ENCODE measurements at places on chromosomes 2 and 18.

DNA sequence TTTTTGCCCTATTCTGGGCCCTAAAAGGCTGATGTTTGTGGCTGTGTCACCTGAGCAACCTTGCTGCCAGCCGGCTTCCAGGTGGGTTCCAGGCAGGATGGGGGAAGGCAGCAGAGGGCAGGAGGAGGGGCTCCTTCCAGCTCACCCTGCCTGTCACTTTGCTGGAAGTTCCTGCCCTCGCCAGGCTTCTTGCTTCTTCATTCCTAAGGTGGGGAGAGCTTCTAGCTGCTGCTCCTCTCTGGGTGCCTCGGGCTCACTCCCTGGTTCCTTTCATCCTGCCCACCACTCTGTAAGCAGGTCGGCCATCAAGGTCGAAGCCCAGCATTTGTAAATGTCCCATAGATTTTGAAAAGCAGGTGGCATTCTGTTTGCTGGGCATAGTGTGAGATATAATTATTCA, 249.4 kb upstream of the HS6ST1 start:
- DNase-seq = no peak

GRCh38 chr2:9831670-9832069, 11.6 kb upstream of the TAF1B start:
- no peak for DNase-seq

DNA sequence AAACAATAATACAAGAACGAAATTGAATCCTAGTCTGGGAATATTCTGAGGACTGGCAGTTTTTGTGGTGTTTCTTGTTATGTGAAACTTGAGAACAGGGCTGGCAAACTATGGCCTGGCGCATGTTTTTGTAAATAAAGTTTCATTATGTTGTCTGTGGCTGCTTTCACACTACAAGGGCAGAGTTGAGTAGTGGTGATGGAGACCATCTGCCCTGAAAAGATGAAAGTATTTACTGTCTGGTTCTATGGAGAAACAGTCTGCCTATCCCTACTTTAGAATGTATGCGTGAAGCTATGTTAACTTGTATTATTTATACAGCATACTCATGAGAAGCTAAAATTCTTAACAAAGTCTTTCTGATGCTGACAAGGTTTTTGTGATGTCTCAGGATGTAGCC, 351.9 kb downstream of the LRRTM1 start:
- DNase-seq = no peak

GRCh38 chr18:24246143-24246542, 107.3 kb downstream of the CABYR start:
- no peak for DNase-seq

DNA sequence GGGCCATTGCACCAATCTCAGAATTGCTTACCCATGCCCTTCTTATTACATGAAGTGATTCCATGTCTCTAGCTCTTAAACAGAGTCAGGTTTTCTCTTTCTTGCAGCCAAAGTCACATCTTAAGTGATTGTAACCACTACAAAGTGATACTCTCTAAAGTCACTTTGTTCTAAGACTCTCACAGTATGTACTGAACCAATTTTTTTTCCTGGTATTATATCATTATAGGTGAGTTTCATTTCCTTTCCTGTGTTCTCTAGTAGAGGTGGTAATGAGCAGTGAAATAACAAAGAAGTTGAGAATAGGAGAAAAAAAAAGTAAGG, 66.3 kb upstream of the DARS1 start:
- no peak for DNase-seq

DNA sequence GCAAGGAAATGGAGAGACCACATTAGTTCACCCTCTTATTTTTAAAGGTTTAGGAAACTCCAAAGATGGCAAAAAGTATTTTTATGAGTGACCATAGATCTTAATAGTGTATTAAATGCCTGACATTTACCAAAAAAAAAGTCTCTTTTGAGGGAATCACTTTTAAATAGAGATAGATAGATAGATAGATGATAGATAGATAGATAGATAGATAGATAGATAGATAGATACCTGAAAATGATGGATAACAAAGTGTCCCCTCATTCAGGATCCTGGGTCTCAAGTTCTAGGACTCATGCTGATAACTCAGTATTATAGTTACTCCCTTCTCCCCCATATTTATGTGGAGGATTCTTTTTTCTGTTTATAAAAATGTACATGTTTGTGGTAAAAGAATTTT, 52.8 kb downstream of the FARP2 start:
- DNase-seq = no peak

DNA sequence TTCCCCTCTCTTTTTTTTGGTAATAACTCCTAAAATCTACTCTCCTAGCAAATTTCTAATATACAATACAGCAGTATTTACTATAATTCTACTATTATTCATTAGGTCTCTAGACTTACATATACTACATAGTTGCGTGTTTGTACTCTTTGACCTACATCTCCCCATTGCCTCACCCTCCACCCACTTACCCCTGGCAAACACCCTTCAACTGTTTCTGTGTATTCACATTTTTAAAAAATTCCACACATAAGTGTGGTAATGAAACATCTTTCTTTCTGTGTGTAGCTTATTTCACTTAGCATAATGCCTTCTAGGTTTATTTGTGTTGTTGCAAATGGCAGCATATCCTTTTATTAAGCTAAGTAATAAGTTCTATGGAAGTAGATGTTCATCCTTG, 336.0 kb downstream of the CCDC85A start:
- no peak for DNase-seq

- DNase-seq = peak; percentile 37
Observed at GRCh38 chr18:63162271-63163014, 157.1 kb downstream of the BCL2 start.

DNA sequence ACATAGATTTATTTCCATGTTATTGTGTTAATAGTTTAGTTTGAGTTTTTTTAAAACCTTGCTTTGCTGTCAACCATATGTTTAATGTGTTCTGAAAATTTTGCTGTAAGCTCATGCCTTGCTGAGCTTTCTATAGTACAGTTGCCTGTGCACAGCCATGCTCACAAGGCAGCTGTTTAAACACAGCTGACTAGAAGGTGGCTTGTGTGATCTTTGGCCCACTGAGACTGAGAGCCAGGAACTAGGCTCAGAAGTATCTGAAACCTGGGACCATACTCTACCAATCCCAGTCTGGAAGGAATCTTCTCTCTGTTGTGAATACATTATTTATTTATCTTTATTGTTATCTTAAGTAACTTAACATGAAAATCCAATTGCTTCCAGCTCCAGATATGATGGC, 350.5 kb downstream of the KIAA1328 start:
- no peak for DNase-seq

GRCh38 chr2:223467196-223467595, 135.0 kb downstream of the SCG2 start:
- no peak for DNase-seq

DNA sequence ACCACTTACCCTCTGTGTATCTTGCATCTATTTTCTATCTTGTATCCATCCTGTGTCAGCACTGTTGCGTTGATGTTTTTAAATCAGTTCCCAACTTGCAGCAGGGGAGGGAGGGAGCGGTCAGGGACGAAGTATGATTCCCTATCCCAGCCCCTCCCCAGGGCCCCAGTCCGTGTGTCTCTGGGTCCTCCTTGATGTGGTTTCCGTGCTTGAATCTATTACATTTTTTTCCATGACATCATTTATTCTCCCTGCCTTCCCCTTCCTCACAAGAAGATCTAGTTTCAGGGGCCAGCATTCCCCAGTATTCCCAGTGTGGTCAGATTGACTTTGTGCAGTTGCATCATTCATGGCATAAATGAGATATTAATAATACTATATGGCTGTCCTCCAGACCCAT, 479.3 kb downstream of the PTPRM start:
- no peak for DNase-seq

DNA sequence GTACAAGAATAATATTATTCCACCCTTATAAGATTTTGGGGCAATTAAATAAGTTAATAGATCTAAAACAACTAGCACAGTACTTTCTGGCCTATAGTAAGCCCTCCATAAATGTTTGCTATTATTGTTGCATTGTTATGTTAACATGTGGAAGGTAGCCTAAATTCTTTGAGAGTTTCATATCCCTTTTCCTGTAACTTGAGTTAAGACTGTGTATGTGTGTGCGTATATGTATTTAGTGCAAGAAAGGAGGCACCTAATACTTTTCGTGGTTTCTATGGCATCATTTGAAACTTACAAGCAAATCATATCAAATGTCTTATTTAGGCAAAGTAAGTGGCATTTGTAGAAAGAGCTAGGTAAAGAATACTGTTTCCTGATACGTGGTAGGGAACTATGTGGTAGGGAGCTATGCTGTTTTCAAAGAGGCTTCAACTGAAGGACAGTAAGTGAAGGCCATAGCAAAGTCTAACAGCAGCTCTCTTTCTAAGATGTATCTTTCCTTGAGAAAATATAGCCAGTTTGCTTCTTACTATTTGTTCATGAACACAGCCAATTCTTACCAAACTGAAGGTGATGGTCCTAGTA, 36.8 kb upstream of the C2orf74 start:
- no peak for DNase-seq

GRCh38 chr18:51623653-51624052, 426.2 kb upstream of the MEX3C start:
- DNase-seq = no peak

- DNase-seq = peak; percentile 63
Observed at GRCh38 chr2:1140389-1141003, 189.8 kb downstream of the SNTG2 start.

DNA sequence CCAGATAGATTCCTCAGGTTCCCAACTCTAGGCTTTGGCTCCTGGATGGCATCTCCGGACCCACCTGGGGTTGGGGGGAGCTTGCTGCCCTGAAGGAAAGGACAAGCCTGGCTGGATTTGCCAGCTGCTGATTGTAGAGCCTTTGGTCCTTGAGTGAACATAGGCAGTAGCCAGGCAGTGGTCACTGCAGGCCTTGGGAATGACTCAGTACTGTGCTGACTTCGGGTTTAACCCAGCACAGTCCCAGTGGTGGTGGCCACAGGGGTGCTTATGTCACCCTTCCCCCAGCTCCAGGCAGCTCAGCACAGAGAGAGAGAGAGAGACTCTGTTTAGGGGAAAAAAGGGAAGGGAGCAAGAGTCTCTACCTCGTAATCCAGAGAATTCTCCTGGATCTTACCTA, 27.7 kb upstream of the ACTR2 start:
- no peak for DNase-seq

- no peak for DNase-seq
Observed at GRCh38 chr2:69989009-69989408, 27.6 kb upstream of the ASPRV1 start.

GRCh38 chr2:126881591-126881990, 17.1 kb upstream of the TEX51 start:
- no peak for DNase-seq

GRCh38 chr2:96954011-96954846, 32.2 kb downstream of the FAM178B start:
- no peak for DNase-seq

DNA sequence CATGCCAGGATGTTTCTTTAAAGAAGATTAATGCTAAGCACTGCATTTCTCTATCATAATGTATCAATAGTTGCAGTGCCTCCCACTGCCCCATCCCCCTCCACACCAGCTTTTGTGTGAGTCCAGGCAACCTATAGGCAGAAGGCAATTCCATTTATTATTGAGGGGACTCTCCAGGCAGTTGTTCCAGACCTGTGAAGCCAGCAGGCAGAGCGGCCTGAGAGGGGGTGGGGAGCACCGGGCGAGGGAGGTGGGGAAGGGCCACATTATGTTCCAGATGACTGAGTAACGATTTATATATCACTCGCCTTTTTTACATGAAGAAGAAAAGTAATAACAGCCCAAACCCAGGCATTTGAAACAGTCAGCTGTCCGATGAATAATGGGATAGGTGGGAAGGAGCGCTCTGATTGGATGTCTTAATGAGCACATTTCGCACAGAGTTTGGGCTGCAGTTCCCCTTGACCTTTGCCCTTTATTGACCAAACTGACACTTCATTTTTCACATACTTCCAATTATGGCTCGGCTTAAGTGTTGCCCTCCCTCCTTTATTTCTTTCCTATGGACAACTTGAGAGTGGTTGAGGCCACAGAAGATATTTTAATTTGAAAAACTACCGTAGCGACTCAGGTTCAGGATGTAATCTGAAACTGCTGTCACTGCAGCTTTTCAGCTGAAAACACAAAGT, 34.4 kb downstream of the MEIS1 start:
- no peak for DNase-seq

- DNase-seq = no peak
Observed at GRCh38 chr2:204871231-204871953, 326.1 kb downstream of the PARD3B start.

GRCh38 chr18:69585696-69586095, 185.0 kb downstream of the DOK6 start:
- no peak for DNase-seq

GRCh38 chr2:197219636-197220035, 90.9 kb downstream of the ANKRD44 start:
- no peak for DNase-seq

DNA sequence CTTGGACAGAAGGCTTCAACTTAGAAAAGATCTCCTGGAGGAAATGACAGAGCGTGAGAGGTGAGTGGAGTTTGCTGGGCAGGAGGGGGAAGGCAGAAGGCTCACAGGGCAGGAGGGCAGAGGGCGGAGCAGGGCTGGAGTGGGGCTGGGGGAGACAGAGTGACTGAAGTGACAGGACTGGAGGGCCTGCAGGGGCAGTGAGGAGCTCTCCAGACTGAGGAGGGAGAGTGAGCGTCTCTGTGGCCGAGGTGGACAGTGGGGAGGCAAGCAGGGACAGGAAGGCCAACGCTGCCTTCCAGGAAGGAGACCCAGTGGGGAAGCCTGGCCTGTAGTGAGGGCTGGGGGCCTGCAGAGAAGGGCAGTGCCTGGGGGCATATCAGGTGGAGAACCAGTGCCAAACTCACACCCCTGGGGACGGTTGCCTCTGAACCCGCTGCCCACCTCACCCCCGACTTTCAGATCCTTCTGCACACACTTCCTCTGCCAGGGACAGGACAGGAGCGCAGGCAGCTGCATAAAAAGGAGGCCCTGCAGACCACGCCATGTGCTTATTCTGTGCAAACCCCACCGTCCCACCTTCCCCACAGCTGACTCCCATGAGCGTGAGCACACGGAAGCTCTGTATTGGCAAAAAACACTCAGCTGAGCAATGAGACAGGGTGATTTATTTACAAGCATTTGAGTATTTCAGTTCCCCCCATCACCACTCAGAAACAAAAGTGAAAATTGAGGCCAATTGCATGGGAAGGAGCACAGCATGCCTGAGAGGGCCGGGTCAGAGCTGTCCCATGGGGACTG, 244.3 kb downstream of the FAM210A start:
- no peak for DNase-seq

GRCh38 chr18:56853961-56854360, 202.8 kb downstream of the WDR7 start:
- DNase-seq = no peak

DNA sequence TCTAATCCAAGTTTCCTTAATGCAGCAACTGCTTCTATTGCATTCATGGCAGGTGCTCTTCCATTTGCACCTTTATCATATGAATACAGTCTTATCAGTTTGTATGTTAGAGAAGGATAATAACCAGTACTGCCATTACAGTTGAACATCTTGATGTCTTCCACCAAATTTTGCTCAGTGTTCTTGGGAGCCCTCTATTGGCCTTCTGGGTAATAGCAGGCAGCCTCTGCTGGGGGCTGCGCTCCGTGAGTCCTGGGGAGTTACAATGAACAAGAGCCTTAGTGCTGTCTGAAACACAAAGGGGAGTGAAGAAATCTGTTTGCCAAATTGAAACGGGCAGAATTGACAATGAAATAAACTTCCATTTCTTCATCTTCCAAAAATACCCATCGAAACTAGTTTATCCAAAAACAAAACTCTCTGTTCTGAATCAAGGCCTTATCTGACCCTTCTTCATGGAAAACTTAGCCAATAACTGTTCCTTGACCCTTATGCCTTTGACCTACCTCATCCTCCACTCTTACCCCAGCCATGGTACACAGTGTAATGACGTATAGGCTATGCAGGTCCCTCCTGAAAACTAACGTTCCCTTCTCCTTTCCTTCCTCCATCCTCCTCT, 79.9 kb downstream of the ALK start:
- DNase-seq = no peak

GRCh38 chr2:70095720-70096670, 8.7 kb downstream of the PCBP1 start:
- DNase-seq = no peak

Measured in activated T-cell treated with anti-CD3 and anti-CD28 coated beads, Interleukin-2, amount 50 U/mL, for 1 hour (primary cell).